Stimulated activated CD4-positive, alpha-beta T cell treated with anti-CD3 and anti-CD28 coated beads, Interleukin-2, amount 100 ng/mL, for 24 hours (primary cell): ENCODE measurements at places on chromosomes 1 and 21.

DNA sequence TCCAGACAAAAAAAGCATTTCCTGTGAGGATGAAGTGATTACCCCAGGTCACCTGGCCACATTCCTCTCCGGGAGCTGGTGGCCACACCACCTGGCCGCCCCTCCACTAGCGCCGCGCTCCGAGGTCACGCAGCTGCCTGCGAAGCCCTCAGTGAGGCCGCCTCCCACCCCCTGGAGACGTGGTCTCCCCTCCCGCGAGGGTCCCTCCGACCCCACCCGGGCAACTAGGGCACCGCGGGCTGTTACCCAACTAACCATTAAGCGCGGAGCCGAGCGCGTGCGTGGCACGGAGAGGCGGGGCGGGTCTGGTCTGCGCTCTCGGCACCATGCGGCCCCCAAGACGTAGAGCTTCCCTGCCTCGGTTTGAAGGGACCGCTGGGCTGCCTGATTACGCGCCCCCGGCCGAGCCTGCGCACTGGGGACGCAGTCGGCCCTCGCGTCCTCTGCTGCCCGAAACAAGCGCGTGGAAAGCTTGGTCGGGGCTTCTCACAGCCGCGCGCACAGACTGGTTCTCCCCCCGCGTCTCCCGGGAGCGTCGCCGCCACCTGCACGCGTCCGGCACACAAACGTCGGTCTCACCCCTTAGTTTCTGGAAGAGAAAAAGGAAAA is 106.5 kb downstream of the SLC16A1 start:
- peak; percentile 14 for DNase-seq

GRCh38 chr1:246106342-246106763 is 400.7 kb downstream of the SMYD3 start:
- DNase-seq: no peak

DNA sequence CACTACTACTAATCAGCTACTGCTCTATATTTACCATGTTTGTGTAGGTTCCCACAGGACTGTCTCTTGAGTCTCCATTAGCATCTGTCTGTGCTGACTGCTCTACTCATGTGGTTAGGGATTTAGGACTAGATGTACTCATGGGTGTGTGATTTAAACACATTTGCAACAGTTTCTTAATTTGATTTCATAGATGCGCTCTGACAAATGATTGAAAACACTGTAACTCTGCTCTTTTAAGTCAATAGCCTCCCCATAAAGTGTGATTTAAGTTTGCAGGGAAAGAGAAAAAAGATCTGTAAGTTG is 809.3 kb downstream of the NCAM2 start:
- DNase-seq: no peak

GRCh38 chr1:234656070-234656895 is 46.3 kb upstream of the IRF2BP2 start:
- no peak for DNase-seq

- DNase-seq: no peak
Measured at GRCh38 chr1:201276891-201277290, 6.4 kb upstream of the PKP1 start.

DNA sequence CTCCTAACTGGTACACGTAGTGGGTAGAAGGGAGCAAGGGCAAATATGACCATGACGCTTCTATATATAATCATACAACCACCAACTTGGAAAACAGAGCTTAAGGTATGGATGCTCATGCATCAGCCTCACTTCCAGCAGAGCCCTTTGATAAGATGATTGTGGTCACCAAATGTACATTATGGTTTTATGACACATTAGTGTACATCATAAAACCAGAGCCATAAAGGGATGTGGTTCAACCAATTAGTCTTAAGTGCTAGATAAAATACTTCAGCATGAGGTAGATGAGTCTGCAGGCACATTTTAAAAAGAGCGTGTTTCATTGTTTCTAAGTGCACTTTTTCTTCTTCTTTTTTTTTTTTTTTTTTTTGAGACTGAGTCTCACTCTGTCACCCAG is 43.7 kb downstream of the NIBAN1 start:
- DNase-seq: no peak
